Anterior cingulate cortex (tissue), 58 donors: ENCODE measurements at places on chromosomes 12 and 14.

DNA sequence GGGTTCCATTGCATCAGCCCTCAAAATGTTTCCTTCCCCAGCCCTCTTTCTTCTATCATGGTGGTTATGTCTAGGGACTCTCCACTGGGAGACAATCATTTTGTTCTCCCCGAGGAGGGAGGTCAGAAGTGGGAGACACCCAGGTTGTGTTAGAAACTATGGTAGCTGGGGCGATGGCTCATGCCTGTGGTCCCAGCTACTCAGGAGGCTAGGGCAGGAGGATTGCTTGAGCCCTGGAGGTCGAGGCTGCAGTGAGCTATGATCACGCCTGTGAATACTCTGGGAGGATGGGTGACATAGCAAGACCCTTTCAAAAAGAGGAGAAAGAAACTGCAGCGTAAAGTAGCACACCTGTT, 13.0 kb upstream of the LRRC23 start:
- no peak for DNase-seq

GRCh38 chr12:62866451-62867082, 68.4 kb downstream of the PPM1H start:
- DNase-seq: no peak

GRCh38 chr12:75205558-75205957, 4.1 kb downstream of the KCNC2 start:
- no peak for DNase-seq

- DNase-seq: no peak
Observed at GRCh38 chr12:33586576-33586975, 147.0 kb upstream of the SYT10 start.

- no peak for DNase-seq
Observed at GRCh38 chr12:40561395-40561966, 130.8 kb upstream of the CNTN1 start.

- DNase-seq: no peak
Observed at GRCh38 chr12:4933411-4933810, 23.7 kb downstream of the KCNA1 start.

- DNase-seq: peak; percentile 10
Observed at GRCh38 chr12:121499929-121500793, 80.7 kb downstream of the KDM2B start.

DNA sequence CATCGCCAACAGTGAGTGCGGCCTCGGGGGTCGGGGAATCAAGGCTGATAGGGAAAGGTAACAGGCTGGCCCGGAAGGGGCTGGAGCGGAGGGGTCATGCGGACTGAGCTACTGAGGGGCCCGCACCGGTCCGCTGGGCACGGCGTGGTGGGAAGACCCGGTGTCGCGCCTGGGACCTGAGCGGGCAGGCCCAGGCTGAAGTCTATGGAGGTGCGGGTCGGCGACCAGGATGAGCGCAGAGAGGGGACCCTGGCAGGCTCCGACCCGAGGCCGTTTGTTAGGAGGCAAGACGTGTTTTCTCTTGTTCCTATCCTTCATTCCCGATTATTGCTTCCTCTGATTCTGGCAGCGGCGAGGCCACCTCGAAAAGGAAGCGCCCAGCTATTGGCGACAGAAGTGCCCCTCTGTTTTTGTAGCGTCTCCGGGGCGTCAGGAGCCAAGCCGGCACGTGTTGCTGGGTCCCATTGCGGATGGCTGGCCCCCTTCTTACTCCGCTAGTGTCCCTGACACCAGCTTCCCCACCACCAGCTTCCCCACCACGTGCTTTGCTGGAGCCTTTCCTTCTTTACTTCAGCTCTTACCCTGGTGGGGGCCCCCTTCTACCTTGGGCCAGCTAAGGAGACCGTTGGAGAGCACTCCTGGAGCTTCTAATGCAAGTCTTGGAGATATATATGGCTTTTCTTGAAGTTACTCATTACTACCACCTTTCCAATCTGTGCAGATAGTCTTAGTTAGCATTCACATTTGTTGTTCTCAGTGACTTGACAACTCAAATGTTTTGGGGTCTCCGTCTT, 653 bp downstream of the PA2G4 start:
- no peak for DNase-seq

GRCh38 chr14:99513946-99514551, 32.8 kb downstream of the CCNK start:
- no peak for DNase-seq

DNA sequence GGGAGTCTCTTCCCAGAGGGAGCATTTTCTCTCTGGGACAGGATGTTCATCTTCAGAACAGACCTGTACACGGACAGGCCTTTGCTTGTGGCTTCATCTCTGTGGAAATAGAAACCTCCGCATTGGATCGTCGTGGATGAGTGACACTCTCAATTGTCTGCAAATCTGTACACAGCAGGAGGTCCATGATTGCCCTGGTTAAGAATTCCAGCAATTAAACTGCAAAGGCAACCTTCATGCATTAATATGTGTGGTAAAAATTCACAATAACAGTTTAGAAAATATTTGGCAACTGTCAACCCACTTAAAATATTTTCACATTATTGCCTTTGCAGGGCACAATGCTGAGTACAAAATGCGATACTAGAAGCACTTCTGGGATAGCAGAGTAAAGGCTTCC, 149.8 kb upstream of the SFSWAP start:
- DNase-seq: no peak

GRCh38 chr12:83318386-83319098, 631.8 kb downstream of the TMTC2 start:
- no peak for DNase-seq

DNA sequence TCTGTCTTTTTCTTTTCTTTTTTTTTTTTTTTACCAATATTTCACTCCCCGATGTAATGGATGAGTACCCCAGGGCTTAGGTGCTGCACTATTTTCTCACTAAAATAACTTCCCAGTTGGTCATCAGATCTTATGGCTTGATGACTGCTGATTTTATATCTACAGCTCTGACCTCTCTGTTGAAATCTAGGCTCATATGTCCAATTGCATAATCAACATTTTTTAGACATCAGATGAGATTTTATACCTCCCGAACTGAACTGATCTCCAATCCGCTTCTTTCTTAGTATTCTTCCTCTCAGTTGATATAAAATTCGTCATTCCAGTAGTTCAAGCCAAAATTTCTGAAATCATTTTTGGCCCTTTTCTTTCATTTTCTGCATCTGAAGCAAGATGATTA, 1236.5 kb downstream of the SLC16A7 start:
- DNase-seq: no peak

GRCh38 chr14:23443881-23444280, 8.4 kb upstream of the MYH7 start:
- DNase-seq: no peak

DNA sequence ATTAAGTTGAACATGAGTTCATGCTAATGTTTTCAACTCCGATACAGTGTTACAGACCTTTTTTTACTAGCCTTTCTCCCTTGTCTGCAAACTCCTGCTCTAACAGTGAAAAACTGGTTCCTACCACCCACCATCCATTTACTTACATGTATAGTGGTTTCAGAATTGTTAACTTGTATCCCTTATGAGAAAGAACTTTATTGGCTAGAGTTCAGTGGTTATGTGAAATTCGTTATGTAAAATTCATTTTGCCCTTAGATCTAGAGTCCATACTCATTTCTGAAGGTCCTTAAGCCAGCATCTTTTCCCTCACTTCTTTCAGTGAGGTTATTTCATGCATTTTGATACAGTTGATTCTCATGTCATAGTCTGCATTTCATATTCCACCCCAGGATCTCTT, 51.0 kb downstream of the PRKCH start:
- DNase-seq: no peak

GRCh38 chr14:34983786-34984185, 994 bp downstream of the SRP54 start:
- no peak for DNase-seq

DNA sequence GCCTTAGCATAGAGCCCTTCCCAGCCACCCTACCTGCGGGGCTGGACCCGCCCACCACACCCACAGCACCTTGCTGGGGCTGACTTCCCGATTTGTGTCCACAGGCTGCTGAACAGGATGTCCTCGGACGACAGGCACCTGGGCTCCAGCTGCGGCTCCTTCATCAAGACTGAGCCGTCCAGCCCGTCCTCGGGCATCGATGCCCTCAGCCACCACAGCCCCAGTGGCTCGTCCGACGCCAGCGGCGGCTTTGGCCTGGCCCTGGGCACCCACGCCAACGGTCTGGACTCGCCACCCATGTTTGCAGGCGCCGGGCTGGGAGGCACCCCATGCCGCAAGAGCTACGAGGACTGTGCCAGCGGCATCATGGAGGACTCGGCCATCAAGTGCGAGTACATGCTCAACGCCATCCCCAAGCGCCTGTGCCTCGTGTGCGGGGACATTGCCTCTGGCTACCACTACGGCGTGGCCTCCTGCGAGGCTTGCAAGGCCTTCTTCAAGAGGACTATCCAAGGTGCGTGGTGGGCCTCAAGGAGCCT, 63.4 kb downstream of the ESRRB start:
- no peak for DNase-seq

DNA sequence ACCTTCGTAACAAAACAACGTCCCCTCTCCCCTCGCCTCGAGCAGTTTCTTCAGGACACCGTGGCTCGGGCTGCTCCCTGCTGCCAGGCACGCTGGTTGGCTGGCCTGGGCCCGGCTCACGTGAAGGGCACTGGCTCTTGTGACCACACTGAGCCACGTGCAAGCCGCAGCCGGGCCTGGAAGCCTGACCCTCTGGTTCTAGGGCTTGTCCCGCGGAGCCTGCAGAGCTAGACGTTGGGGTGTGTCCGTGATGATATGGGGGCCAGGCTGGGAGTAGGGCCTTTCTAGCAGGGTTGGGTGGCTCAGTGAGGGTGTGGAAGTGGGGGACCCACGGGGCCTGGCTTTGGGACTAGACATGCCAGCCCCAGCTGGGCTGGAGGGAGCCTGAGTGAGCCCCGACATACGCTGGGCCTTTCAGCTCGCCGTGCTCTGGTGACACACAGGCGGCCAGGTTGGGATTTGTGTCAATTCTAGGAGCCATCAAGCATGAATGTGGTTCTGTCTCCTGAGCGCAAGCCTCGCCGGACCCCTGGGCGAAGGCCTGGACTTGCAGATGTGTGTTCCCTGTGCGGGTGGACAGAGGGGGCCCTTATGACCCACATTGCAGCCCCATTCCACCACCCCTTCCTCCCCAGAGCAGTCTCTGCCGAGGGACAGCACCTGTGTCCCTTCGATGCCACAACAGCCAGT, 13.6 kb upstream of the AMN start:
- DNase-seq: no peak

DNA sequence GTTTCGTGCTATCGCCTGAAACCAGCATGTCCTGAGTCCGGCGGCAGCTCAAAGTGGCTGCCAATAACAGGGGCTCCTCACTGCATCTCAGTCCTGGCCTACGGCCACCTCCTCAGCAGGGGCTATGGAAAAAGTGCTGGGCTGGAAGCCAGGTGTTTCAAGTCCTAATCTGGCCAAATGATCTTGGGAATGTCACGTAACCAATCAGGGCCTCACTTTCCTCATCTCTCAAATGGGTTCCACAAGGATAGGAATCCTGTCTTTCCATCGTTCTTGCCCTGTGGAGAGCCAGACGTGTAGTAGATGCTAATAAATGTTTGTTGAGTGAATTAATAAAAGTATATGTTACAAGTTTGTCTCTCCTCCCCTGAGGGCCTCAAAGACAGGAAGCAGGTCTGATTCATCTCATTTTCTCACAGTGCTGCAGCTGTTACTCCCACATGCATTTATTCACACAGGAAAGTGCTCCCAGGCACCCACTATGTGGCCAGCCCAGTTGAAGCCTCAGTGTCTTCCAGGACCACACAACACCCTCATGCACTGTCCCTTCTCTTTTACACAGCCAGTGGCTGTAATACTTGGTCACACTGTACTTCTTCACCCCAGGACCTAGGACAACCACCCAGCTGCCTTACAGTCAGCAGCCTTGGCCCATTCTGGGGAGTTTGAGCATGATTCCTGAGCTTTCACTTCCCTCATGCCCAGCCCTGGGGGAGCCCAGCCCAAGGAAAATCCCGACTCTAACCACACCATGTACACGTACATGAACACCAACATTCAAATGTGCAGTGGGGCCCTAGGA, 5.0 kb downstream of the CMKLR1 start:
- no peak for DNase-seq

- no peak for DNase-seq
Observed at GRCh38 chr14:67668559-67668958, 5.9 kb downstream of the VTI1B start.

- no peak for DNase-seq
Observed at GRCh38 chr12:102548543-102548942, 68.2 kb upstream of the IGF1 start.

DNA sequence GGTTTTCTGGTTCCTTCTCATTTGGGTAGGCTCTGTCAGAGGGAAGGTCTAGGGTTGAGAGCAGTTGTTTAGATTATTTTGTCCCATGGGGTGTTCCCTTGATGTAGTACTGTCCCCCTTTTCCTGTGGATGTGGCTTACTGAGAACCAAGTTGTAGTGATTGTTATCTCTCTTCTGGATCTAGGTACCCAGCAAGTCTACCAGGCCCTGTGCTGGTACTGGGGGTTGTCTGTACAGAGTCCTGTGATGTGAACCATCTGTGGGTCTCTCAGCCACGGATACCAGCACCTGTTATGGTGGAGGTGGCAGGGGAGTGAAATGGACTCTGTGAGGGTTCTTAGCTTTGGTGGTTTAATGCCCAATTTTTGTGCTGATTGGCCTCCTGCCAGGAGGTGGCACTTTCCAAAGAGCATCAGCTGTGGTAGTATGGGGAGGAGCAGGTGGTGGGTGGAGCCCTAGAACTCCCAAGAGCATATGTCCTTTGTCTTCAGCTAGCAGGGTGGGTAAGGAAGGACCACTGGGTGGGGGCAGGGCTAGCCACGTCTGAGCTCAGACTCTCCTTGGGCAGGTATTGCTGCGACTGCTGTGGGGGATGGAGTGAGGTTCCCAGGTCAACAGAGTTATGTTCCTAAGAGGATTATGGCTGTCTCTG, 179.3 kb upstream of the BTG1 start:
- no peak for DNase-seq

- DNase-seq: no peak
Observed at GRCh38 chr12:125604976-125605375, 539.7 kb downstream of the AACS start.

DNA sequence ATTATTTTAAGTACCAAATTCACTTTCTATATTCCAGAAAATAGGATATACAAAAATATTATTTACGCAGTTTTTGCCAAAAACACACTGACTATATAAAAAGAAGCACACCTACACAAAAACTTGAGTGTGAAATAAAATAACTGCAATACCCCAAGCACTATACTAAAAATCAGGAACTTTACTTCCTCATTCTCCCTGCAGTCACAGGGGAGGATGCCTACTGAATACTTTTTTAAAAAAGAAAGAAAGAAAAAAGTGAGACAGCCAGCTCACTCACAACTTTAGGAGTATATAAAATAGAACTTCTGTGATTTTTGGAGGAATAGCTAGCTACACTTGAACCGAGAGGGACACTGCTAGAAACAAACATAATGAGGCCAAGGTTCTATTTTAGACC, 12.2 kb downstream of the RPS6KA5 start:
- DNase-seq: no peak

- no peak for DNase-seq
Observed at GRCh38 chr12:90896821-90897220, 58.2 kb downstream of the CCER1 start.

GRCh38 chr12:106896603-106897002, 59.1 kb upstream of the TMEM263 start:
- no peak for DNase-seq

DNA sequence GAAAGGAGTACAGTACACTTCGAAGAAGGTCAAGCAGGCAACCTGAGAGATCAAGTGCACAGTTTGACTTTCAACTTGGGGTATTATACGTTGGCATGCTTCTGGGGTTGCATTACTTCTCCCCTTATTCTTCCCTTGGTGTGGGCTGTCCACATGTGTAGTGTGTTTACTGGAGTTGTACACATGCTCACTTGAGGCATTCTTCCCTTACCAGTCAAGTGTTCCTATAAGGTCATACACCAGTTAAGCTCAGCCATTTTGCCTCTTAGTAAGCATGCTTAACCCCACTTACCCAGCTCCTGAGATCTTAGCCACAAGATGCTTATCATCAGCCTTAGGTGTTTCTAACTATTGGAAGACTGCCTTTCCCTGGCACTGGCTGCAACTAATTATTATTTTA, 63.8 kb downstream of the C12orf42 start:
- DNase-seq: no peak
